Activated T-helper 9 cell treated with anti-CD3 and anti-CD28 coated beads, Interleukin-2, amount 50 U/mL, for 16 hours (primary cell): ENCODE measurements at places on chromosomes 7 and 10.

- DNase-seq = no peak
Measured at GRCh38 chr7:42945821-42946626, 13.8 kb downstream of the MRPL32 start.

DNA sequence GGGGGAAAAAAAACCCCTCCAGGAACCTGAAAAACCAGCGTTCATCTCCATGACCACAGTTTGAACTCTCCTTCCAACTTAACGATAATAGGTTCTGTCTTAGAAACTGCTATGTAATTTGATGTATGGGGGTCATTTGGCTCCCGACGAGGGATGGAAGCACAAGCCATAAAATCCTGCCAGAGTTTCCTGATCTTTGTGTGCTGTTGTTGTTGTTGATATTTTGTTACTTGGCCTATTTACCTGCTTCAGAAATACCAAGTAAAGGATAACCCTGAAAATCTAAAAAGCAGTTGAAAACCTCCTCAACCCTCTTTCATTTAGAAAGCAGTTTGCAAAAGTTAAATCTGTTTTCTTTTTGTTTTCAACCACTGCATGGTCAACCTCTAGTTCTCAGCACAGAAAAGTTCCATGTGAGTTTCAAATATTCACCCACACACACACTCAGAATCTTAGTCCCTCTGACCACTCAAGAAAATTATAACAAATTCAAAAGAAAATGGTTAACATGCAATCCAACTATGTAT, 9.3 kb upstream of the HOXA2 start:
- no peak for DNase-seq

DNA sequence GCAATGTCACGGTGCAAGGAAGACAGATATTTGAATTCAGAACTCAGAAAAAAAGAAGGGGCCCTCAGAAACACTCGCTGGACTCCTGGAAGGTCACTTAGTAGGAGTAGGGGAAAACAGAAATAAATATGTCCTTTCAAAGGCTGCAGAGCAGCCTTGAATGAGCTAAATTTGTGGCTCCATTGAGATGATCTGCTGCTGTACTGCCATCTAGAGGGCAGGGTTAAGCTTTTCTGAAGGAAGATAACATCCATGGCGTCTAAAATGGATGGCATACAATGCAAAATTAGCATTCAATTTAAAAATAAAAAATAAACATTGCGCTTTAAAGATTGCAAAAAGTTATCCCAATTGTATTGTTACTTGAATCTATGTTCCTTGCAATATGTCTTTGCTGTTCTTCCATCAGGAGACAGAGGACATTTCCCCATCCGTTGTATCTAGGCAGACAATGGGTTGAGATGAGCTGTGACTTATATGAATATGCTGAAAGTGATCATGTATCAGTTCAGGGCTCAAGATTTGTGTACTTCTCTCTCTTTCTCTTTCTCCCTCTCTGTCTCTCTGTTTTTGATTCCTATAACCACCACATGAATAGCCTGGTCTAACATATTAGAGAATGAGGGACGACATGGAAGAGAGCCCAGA, 642.2 kb downstream of the SH2D4B start:
- no peak for DNase-seq

DNA sequence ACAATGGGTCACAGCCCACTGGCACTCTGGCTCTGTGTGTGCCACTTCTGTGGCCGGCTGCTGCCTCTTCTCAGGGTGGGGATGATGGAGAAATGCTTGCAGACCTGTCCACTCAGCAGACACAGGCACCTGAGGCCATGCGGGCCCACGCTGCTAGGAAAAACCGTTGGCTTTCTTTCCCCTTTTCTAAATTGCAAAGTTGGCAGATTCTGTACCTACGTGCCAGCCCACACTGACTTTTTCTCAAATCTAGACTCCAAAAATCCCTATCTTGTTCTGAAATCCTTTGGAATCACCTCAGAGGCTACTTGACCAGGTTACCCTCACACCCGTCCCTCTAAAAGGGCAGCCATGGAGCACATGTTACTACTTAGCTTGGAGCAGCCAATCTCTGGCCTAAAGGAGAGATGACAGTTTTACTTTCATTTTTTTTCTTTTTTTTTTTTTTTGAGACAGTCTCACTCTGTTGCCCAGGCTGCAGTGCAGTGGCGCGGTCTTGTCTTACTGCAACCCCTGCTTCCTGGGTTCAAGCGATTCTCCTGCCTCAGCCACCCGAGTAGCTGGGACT, 99.4 kb downstream of the RNF216 start:
- DNase-seq = no peak

- DNase-seq = no peak
Measured at GRCh38 chr7:148334959-148335577, 255.5 kb upstream of the C7orf33 start.

DNA sequence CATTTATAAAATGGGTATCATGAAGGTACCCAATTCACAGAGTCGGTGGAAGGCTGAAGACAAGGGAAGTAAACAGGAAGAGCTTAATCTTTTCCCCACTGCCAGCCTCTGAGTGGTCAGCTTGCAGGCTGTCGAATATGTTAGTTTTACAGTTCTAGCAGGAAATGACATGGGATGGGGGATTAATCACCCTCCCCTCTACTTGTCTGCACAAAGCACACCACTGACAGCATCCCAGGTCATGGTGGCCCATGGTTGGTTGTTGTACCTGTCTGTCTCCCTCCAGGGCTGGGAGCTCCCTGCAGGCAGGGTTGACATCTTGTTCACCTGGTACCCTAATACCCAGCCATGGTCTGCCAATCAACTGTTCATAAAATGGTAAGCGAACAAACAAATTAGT, 55.6 kb downstream of the GRB10 start:
- no peak for DNase-seq

DNA sequence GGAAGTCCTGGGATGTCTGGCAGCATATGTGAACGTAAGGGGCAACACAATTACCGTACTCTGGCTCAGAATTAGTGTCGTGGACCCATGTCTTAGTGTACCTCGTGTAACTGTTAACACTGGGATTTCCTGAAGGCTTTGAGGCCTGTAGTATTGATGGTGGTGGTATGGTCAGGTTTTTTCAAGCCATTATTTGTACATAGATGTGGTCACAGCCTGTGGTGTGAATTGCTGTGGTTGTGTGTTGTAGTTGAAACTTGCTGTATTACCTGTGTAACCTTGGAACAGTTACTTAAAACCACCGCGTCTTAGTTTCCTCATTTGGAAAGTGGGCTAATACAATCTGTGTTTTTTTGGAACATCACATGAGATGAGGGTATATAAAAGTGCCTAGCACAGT, 5.3 kb downstream of the EXOC4 start:
- no peak for DNase-seq

GRCh38 chr10:78604286-78604685, 464.5 kb upstream of the ZMIZ1 start:
- DNase-seq = no peak

DNA sequence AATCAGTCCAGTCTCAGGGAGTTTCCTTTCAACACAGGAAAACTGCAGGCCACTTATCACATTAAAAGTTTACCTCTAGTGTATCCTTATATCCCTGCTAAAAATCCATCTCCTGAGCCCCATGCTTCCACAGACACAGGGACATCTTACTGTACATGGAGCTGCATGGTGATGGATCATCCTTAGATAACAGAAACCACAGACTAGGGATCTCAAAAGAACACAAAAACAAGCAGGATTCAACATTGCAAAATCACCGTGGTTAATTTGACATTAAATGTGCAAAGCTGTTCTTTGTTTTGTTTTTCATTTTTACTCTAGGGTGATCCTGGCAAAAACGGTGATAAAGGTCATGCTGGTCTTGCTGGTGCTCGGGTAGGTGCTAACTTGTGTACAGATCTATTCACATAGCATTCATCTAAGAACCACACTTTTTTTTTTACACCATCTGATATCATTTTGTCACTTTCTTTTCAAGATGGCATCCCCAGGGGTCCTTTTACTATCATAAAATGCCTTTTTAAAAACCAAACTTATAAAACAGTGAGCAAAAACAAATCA, 18.1 kb downstream of the COL1A2 start:
- no peak for DNase-seq

GRCh38 chr7:55774327-55775050, 88.1 kb downstream of the SEPTIN14 start:
- DNase-seq = no peak

DNA sequence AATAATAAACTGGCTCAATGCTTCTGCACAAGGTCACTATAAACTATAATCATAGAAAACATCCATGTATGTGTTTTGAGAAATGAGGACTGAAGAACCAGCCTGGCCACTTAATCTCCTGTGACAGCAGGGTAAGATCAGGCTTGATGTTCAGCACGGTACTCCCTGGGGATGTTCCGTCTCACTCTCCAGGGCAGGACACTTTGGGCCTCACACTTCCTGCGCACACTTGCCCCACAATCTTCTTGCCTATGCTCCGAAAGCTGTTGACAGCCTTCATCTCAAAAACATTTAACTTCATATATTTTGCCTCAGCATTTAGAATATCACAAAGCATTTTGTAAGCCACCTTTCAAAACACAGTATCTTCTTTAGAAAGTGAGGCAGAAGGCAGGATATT, 92.7 kb downstream of the PARD3 start:
- DNase-seq = no peak

DNA sequence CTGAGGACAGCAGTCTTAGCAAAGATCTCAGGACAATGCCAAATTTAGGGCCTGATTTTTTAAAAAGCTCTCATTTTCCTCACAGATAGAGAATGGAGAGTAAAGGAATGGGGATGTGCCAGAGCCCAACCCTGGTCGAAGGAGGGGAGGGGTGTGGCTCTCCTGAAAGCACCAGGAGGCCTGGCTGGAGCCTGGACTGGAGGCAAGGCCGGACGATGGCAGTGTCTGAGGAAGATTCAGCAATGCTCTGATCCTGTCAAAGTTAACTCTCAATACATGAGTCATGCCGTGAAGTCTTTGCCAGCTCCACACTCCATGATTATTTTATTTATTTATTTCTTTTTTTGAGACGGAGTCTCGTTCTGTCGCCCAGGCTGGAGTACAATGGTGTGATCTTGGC, 108.3 kb downstream of the UPF2 start:
- no peak for DNase-seq

- DNase-seq = no peak
Measured at GRCh38 chr10:33070101-33070500, 112.1 kb upstream of the ITGB1 start.

GRCh38 chr10:21020545-21020944, 123.4 kb upstream of the NEBL start:
- DNase-seq = no peak

- DNase-seq = no peak
Measured at GRCh38 chr10:8312781-8313180, 258.3 kb downstream of the GATA3 start.

GRCh38 chr10:7583626-7584025, 83.1 kb downstream of the ITIH5 start:
- no peak for DNase-seq

- no peak for DNase-seq
Measured at GRCh38 chr10:123537188-123537961, 128.8 kb upstream of the GPR26 start.

GRCh38 chr10:18594574-18595156, 56.7 kb downstream of the NSUN6 start:
- no peak for DNase-seq

DNA sequence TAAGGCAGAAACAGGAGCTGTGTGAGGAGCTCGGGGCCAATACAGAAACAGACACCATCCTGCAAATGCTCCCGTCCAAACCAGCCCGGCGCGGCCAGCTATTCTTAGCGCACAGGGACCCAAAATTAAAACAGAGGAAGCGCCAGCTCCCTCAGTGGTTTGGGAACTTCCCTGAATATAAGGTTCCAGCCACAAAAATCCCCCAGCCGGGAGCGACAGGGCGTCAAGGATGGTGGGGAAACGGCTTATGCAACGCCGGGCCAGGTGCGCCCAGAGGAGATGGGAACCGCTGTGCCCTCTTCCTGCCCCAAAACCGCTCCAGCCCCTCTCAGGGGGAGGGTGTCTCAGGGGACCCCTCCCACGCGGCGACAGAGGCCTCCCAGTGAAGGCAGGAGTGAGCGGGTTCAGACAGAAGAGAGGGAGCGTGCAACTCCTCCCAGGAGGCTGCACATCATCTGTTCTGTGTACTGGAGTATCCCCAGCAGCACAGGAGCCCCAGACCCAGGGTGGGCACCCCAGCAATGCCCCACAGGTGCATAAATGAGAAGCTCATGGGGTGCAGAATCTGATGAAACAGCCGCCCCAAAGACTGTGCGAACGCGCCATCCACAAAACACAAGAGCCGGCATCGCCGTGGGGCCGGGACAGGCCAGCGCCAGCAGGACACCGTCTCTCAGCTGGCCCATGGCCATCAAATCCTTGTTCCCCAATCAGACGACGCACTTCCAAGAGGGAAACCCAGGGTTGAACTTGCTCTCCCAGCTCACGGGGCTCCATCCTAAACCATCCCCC, 73.9 kb upstream of the PDGFA start:
- DNase-seq = no peak

DNA sequence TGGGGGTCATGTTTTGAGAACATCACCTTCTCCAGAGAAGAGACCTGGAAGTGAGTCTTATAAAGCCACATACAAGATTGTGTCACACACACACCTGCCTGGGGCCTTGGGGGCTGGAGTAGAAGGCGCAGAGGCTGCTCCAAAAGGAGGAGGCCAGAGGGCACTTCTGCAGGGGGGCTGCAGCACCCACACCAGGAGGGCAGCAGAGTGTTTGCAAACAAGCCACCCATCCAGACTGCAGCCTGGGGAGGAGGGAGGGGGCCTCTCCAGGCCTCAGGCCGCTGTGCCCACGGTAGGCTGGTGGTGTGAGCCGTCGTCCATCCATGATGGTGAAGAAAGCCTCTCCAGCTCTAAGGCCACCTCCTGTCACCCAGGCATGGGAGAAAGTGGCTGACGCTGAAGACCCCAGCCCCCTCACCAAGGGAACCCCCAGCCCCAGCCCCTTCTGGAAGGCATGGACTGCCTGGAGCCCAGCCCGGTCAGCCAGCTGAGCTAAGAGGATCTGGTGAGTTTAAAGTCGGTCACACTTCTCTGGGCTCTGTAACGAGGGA, 77.5 kb downstream of the FOXL3 start:
- DNase-seq = no peak

- no peak for DNase-seq
Measured at GRCh38 chr7:101953248-101953819, 135.9 kb downstream of the CUX1 start.

DNA sequence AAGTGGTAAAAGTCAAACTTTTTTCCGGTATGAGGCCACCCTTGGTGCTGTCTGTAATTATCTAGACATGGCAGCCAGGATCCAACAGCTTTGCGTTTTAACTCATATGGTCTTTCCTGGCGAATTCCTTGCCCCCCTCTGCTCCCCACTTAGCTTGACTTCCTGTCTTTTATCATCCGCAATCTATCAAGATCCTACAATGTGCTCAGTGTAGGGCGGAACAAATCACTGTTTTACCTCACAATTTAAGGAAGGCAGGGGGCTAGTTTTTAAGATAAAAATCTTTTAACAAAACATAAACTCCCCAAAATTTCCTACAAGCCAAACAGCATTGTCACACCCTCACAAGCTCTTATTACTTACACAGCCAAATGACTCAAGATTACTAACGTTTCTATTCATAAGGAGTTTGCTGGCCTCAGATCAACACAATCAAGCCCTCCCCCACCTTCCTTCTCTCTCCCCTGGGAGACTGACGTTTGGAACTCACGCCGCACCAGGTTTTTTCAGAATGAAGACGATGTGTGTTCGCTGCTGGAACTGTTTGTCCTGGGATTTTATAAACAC, 1.3 kb upstream of the CDK14 start:
- no peak for DNase-seq

GRCh38 chr7:121334875-121335648, 6.3 kb downstream of the WNT16 start:
- no peak for DNase-seq
